ENCODE measurements at places on chromosomes 7 and 10. TPM values are rescaled to one million over a fixed set of nuclear protein-coding genes. Genes with fewer than 3 reads are reported as not detected.

DNA sequence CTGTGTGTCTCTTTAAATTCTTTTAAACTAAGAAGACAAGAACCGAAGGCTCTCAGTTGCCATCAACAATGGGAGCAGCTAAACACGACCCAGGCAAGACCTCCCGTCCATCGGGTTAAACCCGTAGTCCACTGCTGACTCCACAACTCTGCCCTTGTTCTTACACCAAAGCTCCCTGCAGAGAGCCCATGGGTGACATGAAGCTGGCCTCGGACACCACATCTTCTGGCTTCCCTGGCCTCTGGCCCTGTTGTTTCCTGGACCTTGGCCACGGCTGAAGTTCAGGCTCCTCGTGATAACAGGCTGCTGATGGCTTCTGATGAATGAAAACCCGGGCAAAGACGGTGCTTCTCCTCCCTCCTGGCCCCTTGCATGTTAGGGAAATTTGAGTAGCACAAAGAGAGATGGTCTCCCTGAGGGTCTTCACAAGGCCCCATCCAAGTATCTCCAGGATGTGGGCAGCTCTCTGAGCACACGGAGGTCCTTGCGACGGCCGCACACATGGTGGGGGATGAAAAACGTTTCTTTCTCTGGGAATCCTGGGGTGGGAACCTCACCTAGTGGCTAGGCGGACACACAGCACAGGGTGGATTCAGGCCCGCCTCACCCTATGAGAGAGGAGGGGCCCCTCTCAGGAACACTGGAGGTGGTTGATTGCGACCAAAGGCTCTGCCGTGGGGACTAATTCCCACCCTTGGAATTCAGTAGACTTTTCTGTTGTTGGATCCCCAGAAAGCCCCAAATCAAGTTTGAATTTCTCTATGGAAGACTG lies 271.1 kb downstream of the ADARB2 start:
- DNase-seq = no peak

DNA sequence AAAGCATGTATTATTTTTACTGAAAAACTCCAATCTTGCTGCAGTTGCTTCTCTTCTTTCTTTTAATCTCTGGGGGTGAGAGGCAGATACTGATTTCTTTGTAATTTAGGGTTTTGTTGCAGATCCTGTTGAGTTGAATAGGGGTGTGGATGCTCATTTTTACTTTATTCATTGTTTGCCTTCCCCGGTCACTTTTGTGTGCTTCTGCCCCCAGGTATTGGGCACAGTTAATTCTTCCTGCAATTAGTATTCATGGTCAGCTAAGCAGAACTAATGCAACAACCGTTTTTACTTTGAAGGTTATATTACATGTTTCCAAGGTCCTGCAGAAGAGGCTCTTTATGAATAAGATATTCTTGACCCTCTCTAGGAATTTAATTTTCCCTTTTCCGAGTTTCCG lies 96.4 kb downstream of the BUB3 start:
- no peak for DNase-seq

- no peak for DNase-seq
Measured at GRCh38 chr10:12687996-12688395, 313.5 kb downstream of the CCDC3 start.

DNA sequence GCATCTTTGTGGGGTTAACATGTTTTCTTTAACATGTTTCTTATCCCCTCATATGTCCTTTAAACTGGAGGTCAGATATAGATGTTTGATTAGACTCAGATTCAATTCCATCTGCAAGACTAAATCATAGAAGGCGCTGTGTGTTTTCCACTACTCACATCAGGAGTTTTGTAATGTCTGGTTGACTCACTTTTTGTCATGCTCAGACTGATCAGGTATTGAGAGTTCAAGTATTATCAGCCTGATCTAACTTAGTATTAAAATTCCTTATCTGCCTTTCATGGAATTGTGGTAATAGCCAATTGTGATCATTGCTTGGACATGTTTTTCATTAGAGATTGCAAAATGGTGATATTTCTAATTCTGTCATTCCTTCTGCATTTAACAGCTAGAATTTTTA lies 30.2 kb downstream of the ENTPD7 start:
- DNase-seq = no peak

GRCh38 chr10:79127151-79127961 lies 58.6 kb downstream of the ZMIZ1 start:
- no peak for DNase-seq

DNA sequence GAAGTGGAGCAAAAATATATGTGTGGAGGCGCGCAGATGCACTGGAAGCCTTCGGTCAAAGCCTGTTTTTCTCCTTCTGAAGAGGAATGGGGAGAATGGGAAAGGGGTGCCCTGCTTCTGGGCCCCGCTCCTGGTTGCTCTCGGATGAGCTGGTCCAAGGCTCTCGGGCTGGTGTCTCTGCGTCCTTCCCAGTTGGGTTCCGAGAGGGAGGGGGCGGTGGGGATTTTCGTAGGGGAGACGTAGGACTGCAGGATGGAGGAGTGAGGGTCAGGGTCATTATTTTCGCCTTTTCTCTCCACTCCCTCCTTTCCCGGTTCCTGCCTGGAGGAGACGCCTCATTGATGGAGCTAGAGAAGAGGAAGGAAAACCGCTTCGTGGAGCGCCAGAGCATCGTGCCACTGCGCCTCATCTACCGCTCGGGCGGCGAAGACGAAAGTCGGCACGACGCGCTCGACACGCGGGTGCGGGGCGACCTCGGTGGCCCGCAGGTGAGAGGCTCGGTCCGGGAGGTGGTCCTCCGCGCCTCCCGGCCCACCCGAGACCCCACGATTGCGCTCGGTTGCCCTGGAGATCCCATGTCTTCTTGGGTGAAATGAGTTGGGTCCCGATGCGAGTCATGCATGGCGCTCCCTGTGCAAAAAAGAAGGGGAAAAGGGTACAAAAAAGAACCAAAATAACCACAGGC lies 790 bp downstream of the ADAM22 start:
- peak; percentile 19 for DNase-seq

DNA sequence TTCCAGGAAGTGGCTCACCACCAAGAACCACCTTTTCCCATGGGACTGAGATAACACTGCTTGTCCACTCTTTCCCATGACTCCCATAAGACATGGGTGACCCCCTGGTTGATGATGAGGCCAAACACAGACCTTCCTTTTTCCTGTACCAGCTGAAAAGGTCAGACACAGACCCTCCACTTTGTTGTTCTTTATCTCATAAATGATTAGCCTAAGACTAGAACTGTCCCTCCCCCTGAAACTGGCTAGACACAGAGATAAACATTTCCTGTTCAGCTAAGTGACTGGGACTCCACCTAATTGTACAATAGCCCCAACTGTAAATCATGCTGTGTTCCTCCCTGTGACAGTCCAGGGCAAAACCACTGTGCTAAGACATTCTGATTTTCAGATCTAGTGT lies 8.2 kb upstream of the NRG3 start:
- DNase-seq = no peak

- DNase-seq = no peak
Measured at GRCh38 chr7:43476896-43477295, 106.0 kb upstream of the STK17A start.

DNA sequence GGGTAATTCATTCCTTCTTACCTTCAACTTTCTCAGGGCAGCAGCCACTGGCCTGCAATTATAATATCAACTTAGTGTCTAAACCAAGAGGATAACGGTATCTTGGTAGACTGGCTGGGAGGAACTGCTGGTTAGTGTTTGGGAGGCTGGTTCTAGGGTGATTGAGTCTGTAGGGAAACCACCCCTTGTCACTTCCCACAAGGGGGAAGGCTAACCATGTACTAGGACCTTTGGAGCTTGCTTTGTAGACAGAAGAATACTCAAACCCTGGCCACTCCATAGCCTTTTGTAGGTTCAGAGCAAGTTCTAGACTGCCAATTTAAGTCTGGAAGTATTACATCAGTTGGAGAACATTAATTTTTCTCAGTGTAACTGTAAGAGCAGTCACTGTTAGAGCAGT lies 51.3 kb downstream of the NHLRC2 start:
- no peak for DNase-seq

- no peak for DNase-seq
Measured at GRCh38 chr10:132411561-132412253, 14.7 kb downstream of the PWWP2B start.

DNA sequence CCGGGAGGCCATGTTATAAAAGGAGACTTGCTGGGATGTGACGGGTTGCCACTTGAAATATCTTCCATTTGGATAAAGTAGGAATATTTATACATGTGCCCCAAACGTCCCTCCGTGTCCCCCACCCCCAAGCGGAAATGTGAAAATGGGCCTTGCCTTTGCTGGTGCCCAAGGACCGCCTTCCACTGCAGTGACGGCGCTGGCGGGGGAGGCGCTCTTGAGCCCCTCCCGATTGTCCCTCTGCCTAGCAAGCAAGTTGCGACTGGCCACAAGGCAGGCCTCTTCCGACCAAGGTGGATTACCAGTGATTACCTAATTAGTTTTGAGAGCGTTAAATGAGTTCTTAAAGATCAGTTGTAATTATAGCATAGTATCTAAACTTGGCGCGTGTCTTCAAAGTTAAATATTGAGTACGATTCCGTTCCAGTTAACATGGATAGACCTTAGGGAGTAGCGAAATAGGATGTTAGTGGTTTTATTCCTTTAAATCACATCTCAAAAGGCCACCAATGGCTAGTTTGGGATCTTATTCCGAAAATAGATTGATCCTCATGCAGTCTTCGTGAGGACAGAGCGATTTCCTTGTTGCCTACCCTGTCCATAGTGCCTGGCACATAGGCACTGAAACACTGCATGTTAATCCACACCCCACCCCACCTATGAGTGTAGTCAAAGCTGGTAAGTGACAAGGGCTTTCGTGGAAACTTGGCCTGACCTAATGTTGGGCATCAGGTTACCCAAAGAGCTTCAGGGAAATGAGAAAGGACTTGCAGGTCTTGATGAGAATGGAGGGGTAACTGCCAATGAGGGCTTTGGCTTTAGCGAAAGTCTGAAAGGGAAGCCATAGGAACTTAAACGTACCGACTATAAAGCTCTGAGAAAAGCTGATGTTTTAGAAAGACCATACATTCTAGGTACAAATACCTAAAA lies 1.1 kb downstream of the PPIA start:
- peak; percentile 91 for DNase-seq

DNA sequence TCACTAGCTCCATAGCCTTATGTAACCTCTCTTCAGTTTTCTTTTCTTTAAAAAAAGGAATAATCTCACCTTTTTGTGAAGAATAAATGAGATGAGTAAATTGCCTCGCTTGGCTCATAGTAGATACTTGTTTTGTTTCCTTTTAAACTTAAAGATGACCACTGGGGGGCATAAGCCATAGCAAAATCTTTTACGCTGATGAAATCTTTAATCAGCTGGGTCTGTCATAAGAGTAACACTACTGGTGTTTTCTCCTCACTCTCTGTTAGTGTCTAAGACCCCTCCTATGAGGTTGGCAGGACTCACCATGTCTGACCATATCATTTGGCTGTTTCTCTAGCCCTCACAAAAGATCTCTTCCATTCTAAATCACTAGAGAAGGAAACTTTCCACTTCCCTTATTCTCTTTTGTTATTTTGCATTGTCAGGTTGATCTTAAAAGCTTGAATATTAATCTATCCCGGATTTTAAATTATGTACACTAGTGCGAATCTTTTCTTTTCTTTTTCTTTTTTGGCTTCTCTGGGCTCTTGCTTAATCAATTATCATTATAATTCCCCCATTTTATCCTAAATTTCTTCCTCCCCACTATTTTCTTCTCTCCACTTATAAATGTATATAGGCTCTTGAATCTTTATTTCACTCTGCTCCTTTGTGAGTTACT lies 12.5 kb downstream of the STAG3 start:
- DNase-seq = no peak

DNA sequence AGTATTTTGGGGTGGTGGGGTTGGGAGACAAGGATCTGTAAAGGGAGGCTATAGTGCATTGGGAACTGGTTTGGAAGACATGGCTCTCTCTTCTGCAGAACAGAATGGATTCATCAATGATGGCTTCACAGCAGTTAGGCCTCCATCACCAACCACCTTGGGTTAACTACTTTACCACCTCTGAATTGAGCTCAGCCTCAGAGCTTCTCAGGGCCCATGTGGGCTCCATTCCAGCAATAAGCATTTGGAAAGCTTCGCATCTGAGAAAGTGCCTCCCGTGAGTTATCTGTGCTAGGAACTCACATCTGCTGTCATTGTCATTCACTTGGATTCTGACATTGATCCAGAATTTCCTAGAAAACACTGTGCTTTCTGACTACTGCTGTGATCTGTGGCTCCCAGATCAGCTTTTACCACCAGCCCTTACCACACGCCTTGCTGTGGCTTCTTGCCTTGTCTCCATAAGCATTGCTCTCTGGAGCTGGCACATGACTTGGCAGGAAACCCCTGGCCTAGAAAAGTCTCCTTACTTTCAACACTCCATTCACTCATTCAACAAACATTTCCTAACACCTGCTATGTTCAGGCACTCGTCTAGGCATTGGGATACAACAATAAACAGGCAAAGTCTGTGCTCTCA lies 70.7 kb upstream of the ADO start:
- peak; percentile 63 for DNase-seq

GRCh38 chr7:17940951-17941431 lies 697 bp upstream of the SNX13 start:
- DNase-seq = no peak

GRCh38 chr10:1685699-1686490 lies 51.4 kb downstream of the ADARB2 start:
- DNase-seq = no peak

GRCh38 chr10:18044976-18045720 lies 93.4 kb downstream of the SLC39A12 start:
- no peak for DNase-seq

DNA sequence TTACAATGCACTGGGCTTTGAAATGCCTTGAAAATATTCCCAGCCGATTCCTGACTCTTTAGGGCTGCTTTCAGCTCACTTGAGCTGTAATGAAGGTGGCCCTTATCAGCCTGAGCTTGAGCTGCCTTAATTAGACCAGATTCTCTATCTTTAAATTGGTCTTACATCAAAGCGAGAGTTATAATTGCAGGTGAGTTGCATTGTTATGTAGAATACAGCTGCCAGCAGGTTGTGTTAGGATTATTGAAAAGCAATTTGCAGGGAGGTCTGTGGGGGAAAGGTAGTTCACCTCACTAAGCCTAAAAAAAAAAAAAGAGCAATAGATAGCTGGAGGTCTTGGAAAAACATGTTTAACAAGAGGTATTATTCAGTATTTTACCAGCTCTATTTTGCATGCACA lies 142.2 kb upstream of the HABP2 start:
- DNase-seq = no peak

STRIP2 gene
- 12.2 TPM for total RNA-seq

NEBL gene
- total RNA-seq = 0.34 TPM

STK31 gene
- total RNA-seq = not detected

TEX47 gene
- total RNA-seq = not detected

NUB1 gene
- total RNA-seq = 41.0 TPM
